ENCODE measurements at places on chromosomes 3 and 15.

DNA sequence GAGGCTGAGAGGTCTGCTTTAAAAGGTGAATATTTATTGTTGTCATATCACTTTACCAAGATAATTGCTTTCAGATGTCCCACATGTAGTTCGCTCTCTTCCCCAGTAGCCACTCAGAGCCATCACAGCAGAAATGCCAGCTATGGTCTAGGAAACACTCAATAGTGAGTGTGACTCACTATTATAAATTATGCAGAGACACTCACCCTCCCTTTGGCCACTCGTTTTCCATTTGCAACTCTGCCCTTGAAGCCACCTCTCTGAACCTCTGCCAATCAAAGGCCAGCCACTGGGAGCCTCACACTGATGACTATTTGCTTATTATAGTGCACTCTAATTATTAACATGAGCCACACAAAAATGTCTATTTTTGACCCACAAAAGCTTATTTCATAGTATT lies 328.1 kb upstream of the ATP10A start:
- DNase-seq, result no peak

GRCh38 chr3:38141952-38142273 lies 3.5 kb downstream of the MYD88 start:
- no peak for DNase-seq

GRCh38 chr3:166071-166470 lies 30.5 kb upstream of the CHL1 start:
- DNase-seq, result no peak

GRCh38 chr15:87828608-87829007 lies 427.9 kb downstream of the NTRK3 start:
- no peak for DNase-seq

DNA sequence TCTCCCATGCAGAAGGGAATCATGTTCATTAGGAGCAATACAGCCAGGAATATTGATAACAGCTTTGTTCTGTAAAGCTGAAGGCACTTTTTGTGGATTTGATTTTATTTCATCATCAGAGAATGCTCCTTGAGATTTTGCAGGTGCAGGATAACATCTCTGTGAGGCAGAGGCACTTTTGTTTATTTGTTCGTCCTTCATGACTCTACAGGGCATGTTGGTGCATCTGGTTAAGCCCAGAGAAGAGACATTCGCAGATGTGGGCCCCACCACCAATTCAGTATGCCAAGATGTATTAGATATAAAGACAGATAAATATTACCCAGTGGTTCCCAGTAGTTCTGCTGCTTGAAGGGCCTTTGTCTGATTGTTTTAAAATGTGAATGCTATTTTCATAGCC lies 368.1 kb upstream of the SEMA6D start:
- DNase-seq, result no peak

DNA sequence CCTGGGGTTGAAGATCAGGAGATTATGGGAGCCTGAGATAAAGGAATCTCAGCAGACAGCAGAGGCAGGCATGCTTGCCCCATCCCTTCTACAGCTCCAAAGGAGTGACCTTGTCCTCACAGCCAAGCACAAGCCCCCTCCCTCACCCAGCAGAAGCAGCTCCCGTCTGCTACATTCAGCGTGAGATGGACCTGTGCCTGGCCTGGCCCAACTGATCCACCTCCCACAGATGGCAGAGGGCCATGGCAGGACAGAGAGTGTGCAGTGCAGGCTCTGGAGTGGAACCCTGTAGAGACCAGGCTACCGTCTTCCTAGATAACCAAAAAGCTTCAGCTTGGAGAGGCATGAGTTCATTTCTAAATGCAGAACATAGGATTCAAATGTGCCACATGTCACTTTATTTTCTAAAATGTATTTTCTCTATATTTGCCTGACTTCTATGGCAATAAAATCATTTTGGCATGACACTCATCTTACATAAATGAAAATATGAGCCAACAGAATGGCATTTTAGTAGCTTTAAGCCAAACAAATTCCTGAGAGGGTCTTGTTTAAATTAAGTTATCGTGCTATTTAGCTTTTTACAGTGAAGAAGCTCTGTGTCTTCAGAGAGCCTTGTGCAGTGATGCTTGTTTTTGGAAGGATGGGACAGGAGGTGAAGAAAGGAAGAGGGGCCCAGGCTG lies 43.7 kb downstream of the SLC12A8 start:
- no peak for DNase-seq

GRCh38 chr15:70382762-70383458 lies 285.2 kb upstream of the TLE3 start:
- DNase-seq, result no peak

GRCh38 chr3:58361866-58362265 lies 29.2 kb downstream of the PXK start:
- no peak for DNase-seq

DNA sequence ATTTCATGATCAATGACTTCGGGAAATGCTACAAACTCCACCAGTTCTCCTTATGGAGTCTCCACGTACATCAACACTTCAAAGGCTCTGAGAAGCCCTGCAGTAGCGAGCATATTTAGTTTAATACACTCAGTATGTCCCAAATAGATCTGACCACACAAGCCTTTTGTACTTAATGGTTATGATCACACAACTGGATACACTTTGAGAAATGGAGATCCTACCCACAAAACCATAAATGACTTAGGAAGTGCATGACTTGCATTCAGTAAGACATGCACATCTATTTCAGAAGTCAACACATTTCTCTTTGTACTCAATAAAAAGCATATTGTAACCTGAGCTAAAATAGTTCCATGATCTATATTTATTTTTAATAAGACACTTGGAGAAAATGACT lies 103.6 kb upstream of the SPATA12 start:
- DNase-seq, result no peak

GRCh38 chr3:72560846-72561675 lies 287.2 kb downstream of the SHQ1 start:
- no peak for DNase-seq

DNA sequence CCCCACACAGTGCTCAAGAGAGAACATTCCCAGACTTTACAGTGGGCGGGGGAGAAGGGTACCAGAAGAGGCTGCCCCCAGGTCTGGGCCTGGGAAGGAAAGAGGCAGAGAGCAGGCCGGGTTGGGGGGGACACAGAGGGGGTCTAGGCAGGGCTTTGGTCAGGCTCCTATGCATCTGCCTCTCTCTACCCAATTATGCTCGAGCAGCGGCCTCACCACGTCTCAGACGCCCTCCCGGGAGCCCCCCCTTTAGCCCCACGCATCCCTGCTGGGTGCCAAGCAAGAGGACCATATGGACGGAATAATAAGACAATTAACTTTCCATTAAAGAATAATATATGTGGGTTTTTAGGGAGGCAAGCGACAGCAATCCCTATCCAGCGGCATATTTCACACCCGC lies 32.8 kb downstream of the CACNA2D2 start:
- no peak for DNase-seq

- no peak for DNase-seq
Observed at GRCh38 chr3:56322862-56323261, 145.4 kb downstream of the ERC2 start.

DNA sequence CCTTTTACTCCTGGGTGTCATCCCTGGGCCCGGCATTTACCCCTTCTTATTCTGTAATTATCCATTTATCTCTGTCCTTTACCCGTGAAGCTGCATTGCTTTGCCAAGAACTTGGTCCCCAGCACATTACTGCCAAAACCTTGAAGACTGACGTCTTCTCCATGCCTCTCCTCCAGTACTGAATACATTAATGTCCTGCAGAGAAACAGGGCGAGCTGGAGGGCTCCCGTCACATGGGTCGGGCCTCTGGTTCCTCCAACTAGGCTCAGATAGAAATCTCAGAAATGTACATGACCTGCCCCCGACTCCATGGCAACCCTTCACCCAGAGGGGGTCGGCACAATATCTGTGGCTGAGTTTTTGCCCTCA lies 445 bp downstream of the EFCAB12 start:
- DNase-seq, result no peak

DNA sequence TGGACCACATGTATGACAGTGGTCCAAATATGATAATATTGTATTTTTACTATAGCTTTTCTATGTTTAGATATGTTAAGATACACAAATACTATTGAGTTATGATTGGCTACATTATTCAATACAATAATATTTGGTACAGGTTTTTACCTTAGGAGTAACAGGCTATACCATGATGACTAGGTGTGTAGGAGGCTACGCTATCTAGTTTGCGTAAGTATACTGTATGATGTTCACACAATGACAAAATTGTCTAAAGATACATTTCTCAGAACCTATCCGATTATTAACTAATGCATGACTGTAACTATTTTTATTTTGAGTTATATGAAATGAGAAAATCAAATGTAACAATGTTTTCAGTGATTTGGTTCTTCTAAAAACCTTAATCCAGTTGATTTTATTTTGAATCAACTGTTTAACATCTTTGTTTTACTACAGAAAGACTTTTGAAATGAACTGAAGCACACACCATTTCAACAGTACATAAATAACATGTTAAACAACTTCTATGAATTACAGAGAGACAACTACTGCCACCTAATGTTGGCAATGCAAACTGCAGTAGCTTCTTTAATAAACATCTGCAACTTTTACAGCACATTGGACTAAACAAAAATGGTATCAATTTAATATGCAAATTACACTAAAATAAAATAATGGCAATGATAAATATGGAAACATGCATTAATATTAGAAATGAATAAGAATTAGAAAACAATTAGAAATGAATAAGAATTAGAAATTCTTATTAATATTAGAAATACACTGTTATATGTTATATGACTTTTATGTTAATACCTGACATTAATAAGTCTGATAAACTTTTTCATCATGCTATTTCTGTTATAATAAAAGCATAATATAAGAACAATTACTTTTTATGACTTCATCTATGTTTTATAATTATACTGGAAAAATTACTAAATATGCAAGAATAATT lies 255.7 kb downstream of the MBNL1 start:
- DNase-seq, result peak; percentile 30

- DNase-seq, result no peak
Observed at GRCh38 chr15:41917767-41918430, 24.0 kb upstream of the SPTBN5 start.

DNA sequence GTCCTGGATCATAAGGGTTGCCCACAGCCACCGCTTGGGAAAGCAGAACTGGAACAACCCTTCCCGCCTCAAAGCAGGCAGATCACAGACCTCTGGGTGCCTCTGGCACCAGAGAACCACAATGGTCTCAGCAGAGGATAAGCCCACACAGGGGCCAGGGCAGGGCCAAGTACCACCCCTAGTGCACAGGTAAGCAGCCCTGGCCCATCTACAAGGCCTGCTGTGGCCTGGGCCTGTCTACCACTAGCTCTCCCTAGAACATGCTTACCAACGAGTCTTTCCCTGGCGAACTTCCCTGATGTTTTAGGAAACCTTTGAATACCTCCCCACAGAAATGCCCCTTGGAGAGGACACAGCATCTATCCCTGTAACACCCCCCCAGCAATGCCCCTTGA lies 28.3 kb downstream of the TNK2 start:
- DNase-seq, result no peak

DNA sequence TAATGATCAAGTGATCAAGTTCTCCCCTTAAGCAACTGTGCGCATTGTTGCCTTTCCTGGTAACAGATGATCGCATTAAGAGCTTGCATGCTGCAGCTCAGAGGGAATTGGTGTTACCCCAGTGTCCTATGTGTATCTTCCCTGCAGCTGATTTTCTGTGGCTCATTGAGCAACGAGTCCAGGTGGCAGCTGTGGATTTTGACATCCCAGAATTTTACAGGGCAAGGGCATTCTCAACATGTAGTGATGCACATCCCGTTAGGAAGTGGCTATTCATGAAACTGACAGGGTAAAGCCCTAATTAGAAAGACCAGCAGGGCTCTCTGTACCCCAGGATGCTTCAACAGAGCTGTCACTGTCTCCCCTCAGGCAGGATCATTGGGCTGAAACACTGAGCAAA lies 232.8 kb downstream of the AGBL1 start:
- no peak for DNase-seq

DNA sequence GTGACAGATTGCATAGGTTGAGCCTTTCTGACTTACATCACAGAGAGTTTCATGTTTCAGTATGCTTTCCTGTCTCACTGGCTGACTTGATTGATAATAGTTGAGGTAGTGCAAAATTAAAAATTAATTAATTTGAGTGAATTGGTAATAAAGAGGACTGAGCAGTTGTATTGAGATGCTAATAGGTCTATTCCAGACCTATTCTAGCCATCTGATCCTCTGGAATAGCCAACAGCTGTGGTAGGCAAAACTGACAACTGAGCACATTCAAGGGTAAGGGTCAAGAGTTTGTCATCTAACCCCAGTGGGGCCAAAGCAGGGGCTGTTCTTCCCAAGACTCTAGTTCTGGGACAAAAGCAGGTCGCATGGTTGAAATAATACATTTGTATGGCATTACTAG lies 132.4 kb downstream of the EPHA3 start:
- no peak for DNase-seq

DNA sequence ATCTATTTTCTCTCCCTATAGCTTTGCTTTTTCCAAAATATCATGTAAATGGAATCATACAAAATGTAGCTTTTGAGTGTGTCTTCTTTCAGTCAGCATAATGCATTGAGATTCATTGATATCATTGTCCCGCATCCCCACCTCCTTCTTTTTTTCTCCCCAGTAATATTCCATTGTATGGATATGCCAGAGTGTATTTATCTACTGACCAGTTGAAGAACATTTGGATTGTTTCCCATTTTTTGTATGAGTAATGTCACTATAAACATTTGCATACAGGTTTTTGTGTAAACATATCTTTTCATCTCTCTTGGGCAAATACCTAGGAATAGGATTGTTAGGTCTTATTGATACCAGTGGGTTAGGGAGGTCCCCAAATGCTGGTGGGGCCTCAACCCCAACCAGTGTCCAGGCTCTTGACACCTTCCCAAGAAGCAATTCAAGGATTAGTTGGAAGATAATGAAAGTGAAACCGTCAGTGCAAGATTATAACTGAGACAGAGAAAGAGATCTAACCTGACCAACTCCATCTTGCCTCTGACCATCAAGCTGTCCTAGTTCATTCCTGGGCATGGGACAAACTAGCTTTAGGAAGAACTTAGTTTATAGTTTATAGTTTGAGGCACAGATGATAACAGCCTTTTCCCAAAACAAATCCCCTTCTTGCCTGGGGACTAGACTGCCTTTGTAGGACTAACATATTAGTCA lies 7.4 kb upstream of the SLC33A1 start:
- no peak for DNase-seq

- DNase-seq, result no peak
Observed at GRCh38 chr3:167394003-167394402, 13.9 kb upstream of the ZBBX start.

GRCh38 chr15:71801935-71802655 lies 8.3 kb upstream of the NR2E3 start:
- DNase-seq, result no peak

- DNase-seq, result no peak
Observed at GRCh38 chr3:184386047-184386806, 6.4 kb downstream of the CHRD start.

DNA sequence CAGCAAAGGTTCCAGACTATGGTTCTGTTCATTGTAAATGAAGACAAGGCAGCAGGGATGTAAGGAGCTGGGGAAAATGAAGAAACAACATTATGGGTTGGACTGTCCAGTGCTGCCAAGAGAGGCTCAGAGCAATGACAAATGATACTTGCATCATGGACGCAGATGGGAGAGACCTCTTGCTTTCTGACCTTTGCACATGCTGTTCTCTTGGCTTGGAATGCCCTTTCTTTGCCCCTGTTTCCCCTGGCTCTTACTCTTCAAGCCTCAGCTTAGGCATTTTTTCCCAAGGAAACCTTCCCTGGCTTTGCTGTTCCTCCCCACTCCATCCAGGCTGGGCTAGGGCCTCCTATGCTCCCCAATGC lies 59.9 kb upstream of the RAD18 start:
- no peak for DNase-seq

GRCh38 chr15:41690636-41691035 lies 30.4 kb downstream of the MGA start:
- DNase-seq, result no peak

Measured in activated naive CD4-positive, alpha-beta T cell treated with anti-CD3 and anti-CD28 coated beads, Interleukin-2, amount 50 U/mL, for 16 hours (primary cell).